ENCODE measurements at places on chromosomes 2 and 18. TPM values are rescaled to one million over a fixed set of nuclear protein-coding genes. Genes with fewer than 3 reads are reported as not detected.

DNA sequence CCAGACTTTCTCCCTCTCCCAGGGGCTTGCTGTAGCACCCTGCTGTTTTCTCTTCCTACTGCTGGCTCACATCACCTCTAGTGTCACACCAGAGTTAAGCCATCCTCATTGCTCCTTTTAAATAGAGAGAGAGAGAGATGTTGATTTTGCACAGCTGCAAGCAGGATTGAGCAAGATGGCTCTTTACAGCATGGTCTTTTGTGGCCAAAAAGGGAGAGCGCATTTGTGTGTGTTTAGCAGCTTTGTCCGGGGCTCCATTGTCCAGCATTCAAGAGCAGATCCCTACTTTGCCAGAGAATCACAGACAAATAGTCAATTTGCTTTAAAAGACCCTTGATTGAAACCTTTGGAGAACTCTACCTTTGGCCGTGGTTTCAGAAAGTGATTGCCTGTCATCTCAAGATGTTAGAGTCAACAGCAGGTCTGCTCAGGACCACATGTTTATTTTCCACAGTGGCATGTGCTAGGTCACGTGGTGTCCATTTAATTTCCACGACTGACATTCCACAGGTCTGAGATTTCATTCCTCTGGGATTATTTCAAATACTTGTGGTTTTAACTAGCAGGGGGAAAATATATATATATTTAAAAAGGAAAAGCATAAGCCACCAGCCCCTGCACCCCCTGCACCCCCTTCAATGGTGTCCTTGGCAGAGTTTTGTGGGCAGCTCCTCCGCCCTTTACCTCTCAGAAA lies 359.9 kb upstream of the SLC14A2 start:
- DNase-seq, result peak; percentile 48

- peak; percentile 77 for DNase-seq
Measured at GRCh38 chr2:188668017-188668680, 306.0 kb upstream of the COL3A1 start.

DNA sequence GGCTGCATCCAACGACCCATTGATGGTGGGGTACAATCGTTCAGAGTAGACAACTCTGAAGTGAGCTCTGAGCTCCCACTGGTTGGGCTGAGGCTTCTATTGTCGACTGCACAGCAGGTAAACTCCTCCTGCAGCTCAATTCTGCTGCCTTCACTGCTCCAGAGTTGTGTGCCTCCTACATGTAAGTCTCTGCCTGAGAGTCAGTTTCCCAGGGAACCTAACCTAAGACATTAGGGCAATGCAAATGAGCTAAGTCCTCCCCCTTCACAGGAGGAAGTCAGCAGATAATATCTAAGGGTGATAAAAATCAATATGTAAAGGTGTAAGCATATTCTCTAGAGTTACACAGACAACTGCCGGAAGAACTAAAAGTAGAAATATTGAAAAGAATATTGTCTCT lies 22.5 kb upstream of the ACYP2 start:
- DNase-seq, result no peak

DNA sequence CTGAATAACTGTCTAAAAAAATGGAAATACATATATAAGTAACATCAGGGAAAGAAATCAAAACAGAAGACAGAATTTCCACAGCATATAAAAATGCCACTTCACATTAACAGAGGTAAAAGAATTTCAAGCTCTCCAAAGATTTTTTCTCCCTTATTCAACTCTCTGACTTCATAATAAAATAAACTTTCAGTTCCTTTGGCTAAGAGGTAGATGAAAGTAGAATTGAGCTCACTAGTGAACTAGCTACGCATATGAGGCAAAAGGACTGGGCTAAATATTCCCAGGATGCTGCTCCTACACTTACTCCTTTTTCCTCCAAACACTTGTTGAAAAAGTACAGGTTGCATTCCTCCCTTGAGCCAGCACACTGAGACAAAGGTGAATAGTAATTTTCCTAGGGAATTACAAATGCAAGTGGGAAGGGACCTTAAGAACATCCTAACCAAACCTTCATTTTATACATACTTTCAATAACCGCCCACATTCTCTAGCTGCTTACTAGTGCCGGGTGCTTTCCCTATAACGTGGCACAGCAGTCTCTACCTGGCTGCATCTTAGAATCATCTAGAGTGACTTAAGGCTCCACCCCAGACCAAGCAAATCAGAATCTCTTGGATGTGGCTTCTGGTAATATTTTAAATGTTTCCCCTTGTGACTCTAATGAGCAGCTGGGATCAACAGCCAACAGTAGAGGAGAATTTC lies 136.6 kb downstream of the MTCL1 start:
- DNase-seq, result no peak

RNU2-63P gene
- polyA plus RNA-seq, result not detected

DNA sequence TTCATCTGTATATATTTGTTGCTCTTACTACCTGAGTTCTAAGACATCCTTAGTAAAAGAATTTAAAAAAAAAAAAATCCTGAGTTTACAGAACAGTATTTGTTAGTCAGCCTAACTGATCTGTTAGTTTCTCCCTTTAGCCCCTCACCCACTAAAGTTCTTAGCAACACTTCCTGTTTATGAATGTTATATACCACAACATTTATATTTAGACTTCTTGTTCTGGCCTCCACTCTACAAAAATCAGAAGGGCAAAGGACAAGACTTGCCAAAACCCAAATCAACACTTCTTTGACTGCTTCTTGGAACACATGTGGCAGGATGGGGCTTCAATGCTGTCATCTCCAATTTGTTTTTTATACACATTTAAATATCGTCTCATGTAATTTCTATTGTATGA lies 71.1 kb downstream of the MGAT5 start:
- DNase-seq, result no peak

- DNase-seq, result no peak
Measured at GRCh38 chr2:165952085-165952484, 1.5 kb downstream of the TTC21B start.

GRCh38 chr2:127985026-127985734 lies 42.7 kb downstream of the SAP130 start:
- DNase-seq, result no peak

GRCh38 chr2:46865181-46865970 lies 50.2 kb downstream of the MCFD2 start:
- no peak for DNase-seq

UPP2 gene
- 0.06 TPM for polyA plus RNA-seq

DPP10 gene
- polyA plus RNA-seq, result not detected

DNA sequence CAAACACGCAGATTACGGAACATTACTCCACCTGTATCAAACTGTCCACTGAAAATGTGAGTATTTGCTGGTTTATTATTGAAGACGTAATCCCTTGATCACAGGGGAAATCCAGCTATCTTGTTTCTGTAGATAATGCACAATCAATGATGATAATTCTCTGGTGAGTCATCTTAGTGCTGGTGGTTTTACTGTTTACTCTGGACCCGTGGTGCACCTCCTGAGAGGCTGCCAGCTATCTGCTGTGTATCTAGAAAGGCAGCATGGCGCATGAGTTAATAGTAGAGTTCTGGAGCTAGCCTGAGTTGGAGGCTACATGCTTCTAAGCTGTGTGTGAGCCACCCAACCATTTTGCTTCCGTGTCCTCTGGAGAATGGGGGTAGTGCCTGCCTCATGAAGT lies 6.5 kb downstream of the NCAPH start:
- DNase-seq, result no peak

- no peak for DNase-seq
Measured at GRCh38 chr2:246489-247144, 17.2 kb downstream of the SH3YL1 start.

- no peak for DNase-seq
Measured at GRCh38 chr2:222864296-222864695, 3.5 kb downstream of the ACSL3 start.

Data from muscle of arm (tissue), 14 donors.